ENCODE measurements at places on chromosomes 6 and 20. TPM values are rescaled to one million over a fixed set of nuclear protein-coding genes. Genes with fewer than 3 reads are reported as not detected.

CRISP2 gene
- total RNA-seq = not detected

PRPH2 gene
- 2.6 TPM for total RNA-seq

OOEP gene
- total RNA-seq = under 0.01 TPM

CLDN20 gene
- not detected for total RNA-seq

CHRNA4 gene
- total RNA-seq = not detected

SOX4 gene
- 33.2 TPM for total RNA-seq

IL17F gene
- total RNA-seq = under 0.01 TPM

OR2B6 gene
- total RNA-seq = not detected

GSTA1 gene
- total RNA-seq = 0.32 TPM

DEFB110 gene
- not detected for total RNA-seq

PLAGL2 gene
- 4.3 TPM for total RNA-seq

DEFB124 gene
- total RNA-seq = not detected

CYP24A1 gene
- total RNA-seq = not detected

TMEM200A gene
- total RNA-seq = 47.7 TPM

GRCh38 chr6:163344411-163344810 lies 70.1 kb upstream of the QKI start:
- DNase-seq = no peak

- no peak for DNase-seq
Observed at GRCh38 chr6:46730921-46731461, 4.2 kb downstream of the PLA2G7 start.

DNA sequence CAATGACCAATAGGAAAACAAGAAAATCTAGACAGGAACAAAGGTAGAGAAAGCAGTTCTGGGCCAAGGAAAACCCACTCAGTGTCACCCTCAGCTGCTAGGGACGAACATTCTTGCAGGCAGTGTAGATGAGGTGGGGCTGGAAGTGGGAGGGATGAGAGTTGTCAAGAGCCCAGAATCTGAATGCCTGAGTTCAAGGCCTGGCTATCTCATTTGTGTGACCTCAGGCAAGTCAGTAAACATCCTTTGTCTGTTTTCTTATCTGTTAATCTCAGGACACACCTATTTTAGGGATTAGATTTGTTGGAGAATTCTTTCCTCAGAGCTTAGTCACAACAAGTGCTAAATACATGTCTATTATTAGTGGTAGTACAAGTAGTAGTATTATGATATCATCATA lies 50.9 kb upstream of the KIF16B start:
- no peak for DNase-seq

DNA sequence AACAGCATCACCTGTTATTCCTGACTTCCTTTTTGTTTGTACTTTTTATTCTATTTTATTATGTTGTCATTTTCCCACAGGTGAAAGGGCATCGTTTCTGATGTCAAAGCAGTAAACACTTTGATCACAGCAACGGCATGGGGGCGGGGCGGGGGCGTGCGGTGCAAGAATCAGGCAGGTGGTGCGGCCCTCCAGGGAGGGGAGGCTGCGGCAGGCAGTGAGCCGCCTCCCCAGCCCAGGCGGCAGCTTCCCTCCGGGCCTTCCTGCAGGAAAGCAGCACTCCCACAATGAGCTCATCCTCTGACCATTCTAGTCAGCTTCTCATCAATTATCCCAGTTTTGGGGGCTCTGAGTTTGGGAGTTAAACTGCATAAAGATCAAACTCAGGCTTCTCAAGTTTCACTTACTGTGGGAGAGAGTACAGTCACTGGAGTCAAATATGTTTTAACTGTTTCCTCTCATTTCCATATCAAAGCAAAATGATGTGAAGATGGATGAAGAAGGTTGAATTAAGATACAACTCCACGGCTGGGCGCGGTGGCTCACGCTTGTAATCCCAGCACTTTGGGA lies 608.4 kb upstream of the AGPAT4 start:
- DNase-seq = no peak

GRCh38 chr6:169288591-169288990 lies 34.9 kb upstream of the THBS2 start:
- DNase-seq = peak; percentile 32

GRCh38 chr20:59597240-59597639 lies 7.1 kb upstream of the PHACTR3 start:
- DNase-seq = no peak

DNA sequence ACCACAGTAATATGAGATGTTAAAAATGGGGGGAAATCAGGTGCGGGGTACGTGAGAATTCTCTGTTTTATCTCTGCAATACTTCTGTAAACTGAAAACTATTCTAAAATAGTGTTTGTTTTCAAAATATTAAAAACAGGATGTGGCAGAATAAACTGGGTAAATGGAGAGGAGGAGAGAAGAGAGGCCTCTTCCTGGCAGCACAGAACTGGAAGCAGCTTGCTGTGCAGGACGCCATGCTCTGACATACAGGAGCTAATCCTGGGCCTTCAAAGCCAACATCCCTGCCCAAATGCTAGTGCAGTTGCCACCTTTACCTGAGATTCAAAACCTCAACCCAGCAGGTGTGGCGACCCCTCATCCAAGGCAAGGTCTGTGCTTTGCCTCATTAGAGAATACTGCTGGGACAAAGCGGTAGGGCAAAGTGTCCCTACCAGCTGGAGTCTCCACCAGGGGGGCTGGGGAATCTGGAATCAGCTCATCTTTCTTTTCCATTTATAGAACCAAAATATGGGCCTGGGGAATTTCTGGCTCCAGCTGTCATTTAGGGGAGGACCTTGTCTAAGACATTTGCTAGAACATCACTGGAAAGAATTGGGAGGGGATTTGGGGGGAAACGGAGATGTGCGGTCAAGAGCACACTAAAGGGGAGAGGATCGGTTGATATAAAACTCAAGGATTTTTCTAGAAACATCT lies 67.3 kb downstream of the SCML4 start:
- DNase-seq = no peak

GRCh38 chr6:113564371-113565171 lies 292.6 kb upstream of the MARCKS start:
- DNase-seq = peak; percentile 100

DNA sequence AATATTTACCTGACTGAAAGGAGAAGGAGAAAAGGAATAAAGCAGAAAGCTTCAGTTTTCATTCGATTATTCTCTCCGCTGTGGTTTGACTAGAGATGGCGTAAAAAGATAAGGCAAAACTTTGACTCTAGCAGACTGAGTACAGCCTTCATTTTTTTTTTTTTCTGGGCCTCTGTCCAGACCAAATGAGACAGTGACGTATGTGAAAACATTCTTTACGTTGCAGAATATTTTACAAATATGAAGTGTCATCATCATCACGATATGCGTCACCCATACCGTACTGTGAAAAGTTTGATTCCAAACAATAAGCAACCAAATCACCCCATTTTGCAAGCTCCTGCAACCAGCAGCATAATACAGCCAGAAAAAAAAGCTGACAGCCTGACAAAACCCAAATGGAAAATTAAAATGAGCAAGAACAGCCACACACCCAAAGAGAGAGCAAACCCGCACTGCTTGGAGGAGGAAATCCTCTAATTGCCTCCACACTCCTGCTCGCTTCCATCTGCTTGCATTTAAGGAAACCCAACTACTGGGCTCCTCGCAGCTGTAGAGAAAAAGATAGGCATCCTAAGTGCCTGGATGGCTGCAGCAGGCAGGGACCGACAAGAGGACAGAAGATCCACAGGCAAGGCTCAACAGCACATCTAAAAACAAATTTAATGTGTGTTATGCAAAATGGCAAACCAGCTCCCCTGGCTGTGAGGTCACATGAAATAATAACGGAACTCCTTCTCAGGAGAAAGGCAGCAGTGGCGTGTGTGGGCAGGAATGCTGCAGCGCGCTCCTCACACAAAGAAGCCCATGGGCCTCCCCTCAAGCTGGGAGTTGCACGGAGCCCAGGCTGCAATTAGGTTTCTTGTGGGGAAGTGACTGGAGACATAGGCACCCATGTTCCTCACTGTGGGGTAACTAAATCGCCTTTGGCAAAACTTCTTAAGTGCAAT lies 113.1 kb downstream of the FYN start:
- peak; percentile 92 for DNase-seq

GRCh38 chr6:113496166-113496565 lies 361.0 kb upstream of the MARCKS start:
- peak; percentile 40 for DNase-seq

DNA sequence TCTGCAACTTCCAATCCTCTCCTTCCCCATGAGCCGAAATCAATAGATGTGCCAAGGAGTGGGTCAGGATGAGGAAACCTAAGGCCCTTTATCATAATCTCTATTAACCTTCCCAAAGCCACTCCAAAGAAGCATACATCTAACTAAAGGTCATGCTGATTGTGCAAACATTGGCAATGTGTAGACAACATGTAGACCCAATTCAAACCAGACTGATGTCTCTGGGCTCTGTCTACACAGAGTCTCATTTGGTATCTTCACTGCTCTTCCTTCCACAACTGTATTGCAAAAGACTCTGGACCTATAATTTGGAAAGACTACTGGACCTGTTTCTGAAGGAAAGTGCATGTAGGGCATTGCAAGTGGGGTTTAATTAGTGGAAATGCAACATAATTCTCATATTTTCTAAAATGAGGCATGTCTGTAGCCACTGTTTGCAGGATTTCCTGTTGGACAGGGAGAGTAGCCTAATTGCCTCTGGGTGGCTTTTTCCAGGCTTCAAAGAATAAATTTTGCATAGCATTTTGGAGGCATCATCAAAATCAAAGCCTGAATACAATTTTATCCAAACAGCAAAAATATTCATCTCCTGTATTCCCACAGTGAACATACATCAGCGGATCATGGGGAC lies 35.0 kb upstream of the MLIP start:
- DNase-seq = no peak

GRCh38 chr6:14026831-14027539 lies 90.6 kb upstream of the CD83 start:
- DNase-seq = no peak

GRCh38 chr20:19430641-19431315 lies 218.3 kb downstream of the SLC24A3 start:
- no peak for DNase-seq
